ENCODE measurements at places on chromosomes 2 and 18.

GRCh38 chr2:103789381-103790095 lies 1027.7 kb downstream of the TMEM182 start:
- no peak for DNase-seq

GRCh38 chr2:37869771-37870170 lies 55.3 kb upstream of the RMDN2 start:
- DNase-seq: no peak

- peak; percentile 8 for DNase-seq
Measured at GRCh38 chr2:102337012-102337411, 18.6 kb upstream of the IL18R1 start.

GRCh38 chr2:172462849-172463381 lies 35.5 kb downstream of the ITGA6 start:
- peak; percentile 86 for DNase-seq

DNA sequence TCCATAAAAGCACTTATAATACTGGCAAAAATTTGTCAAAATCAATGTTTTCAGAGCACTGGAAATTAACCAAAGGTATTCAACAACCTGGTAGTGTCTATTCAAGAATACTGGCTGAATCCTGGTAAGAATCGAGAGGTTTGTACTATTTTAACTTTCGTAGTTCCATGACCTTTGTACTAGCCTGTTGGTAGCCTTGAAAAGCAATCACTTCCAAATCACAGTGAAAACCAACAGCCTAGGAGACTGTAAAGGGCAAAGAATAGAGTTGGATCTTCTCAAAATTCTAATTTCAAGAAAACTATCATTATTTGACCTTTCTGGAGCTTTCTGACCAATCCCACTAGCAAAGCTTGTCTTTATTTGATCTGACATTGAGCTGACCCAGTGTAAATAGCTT lies 64.8 kb upstream of the CCDC178 start:
- no peak for DNase-seq

DNA sequence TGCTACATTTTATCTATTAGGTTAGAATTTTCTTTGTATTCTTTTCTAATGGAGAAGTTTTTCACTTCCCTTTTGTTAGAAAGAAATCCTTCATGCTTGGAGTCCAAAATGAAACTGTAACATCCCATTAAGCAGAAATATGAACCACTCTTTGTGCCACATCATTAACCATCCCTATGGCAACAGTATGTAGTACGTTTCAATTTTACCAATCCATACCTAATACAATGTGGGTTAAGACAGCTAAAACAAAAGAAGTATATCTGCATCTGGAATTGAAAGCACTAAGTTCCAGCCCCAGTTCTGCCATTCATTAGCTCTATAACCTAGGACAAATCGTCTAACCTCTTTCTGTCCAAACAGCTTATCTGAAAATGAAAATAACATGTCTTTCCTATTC lies 409.2 kb upstream of the SPHKAP start:
- DNase-seq: no peak

- no peak for DNase-seq
Measured at GRCh38 chr2:237223201-237223861, 137.6 kb downstream of the COPS8 start.

DNA sequence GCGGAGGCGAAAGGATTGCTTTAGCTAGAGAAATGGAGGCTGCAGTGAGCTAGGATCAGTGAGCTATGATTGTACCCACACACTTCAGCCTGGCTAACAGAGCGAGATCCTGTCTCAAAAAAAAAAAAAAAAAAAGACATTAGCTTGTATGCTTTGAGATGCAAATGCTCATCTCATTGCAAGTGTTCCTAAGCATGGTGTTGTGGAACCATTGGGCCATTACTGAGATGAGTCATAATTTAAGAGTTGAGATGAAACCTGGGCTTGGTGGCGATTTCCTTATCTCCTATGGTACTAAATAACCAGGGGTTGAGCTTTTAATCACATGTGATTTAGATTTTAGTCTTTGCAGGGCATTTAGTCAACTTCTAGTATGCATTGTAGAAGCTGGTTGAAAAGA lies 2.2 kb downstream of the PLEKHA3 start:
- no peak for DNase-seq

- DNase-seq: no peak
Measured at GRCh38 chr2:144326825-144327224, 193.1 kb downstream of the ZEB2 start.

- DNase-seq: no peak
Measured at GRCh38 chr2:64635976-64636911, 17.5 kb downstream of the SERTAD2 start.

DNA sequence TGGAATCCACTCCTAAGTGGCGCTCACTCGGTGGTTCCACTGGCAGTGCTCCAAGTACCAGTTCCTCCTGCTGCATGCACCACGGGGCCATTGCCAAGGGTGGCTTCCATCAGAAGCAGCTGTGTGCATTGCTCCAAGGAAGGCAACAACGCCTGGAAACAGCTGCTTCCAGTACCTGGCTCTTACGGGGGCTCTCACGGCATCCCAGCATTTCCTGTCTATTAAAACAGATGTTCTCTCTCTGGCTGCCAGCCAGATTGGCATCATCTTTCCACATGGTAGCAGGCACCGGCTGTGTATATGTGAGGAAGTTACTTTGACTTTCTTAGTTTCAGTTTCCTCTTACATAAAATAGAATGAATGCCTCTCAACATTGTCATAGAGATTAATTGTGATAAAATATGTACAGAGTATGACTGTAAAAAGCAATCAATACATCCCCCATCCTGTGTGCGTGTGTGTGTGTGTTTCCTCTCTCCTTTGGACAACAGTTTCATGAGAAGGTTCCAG lies 84.9 kb downstream of the CMPK2 start:
- DNase-seq: peak; percentile 62

DNA sequence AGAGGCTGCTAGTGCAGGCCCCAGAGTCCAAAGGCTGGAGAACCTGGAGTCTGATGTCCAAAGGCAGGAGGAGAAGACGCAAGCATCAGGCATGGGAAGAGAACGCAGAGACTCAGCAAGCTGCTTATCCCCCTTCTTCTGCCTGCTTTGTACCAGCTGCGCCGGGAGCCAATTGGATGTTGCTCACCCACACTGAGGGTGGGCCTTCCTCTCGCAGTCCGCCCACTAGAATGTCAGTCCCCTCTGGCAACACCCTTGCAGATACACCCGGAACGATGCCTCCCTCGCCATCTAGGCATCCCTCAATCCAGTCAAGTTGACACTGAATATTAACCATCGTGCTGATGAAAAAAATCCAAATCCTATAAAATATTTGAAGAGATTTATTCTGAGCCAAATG lies 141.6 kb downstream of the TWIST2 start:
- DNase-seq: no peak

DNA sequence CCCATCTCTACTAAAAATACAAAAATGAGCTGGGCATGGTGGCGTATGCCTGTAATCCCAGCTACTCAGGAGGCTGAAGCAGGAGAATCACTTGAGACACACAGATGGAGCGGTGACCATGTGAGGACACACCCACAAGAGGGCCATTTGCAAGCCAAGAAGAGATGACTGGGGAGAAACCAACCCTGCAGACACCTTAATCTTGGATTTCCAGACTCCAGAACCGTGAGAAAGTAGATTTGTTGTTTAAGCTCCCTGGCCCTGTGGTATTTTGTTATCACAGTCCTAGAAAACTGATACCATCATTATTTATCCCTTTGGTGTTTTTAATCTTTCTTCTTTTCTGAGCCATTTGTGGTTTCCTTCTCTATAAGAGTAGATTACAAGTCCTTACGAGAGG lies 88.6 kb upstream of the ID2 start:
- no peak for DNase-seq

GRCh38 chr2:179541586-179541985 lies 277.0 kb upstream of the SESTD1 start:
- DNase-seq: no peak

Measured in activated CD4-positive, alpha-beta T cell treated with anti-CD3 and anti-CD28 coated beads, Interleukin-2, amount 10 ng/mL, durations not matched to agents 24 days and 14 days (primary cell).